ENCODE measurements at places on chromosomes 5 and 9.

DNA sequence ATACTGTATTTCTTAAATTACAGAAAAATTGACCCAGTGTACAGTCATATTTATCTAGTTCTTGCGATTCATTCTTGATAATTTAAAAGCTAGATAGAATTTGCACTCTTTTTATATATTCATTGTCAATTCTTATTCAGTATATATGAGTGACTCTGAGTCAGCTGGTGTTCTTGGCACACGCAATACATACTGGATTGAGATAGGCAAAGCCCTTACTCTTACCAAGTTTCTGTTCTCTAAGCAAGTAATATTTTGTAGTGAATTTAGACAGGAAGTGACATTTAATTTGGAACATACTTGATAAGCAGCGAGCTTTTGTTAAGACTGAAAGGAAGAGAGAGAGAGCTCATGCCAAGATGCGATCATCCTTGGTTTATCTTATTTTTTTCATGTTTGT, 57.7 kb downstream of the GPBP1 start:
- no peak for DNase-seq

GRCh38 chr9:78280982-78281668, 15.8 kb upstream of the PSAT1 start:
- DNase-seq = no peak

GRCh38 chr5:136192015-136192525, 892 bp downstream of the SMIM32 start:
- peak; percentile 81 for DNase-seq

DNA sequence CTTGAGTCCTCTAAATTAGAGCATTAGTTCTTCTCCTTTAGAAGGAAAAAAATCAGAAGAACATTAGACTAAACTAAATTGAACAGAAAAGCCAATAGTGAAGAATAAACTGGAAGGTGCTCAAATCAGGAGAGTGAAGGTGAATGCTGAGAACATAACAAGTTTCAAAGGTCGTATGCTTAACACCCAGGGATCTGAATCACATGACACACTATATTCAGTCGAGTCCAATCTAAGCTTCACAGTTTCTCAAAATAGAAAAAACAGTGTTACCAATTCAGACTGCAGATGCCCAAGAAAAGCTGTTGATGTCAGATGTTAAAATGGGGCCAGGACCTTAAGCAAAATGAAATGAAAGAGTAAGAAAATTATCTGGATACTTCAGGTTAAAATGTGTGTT, 614.5 kb downstream of the EFNA5 start:
- no peak for DNase-seq

DNA sequence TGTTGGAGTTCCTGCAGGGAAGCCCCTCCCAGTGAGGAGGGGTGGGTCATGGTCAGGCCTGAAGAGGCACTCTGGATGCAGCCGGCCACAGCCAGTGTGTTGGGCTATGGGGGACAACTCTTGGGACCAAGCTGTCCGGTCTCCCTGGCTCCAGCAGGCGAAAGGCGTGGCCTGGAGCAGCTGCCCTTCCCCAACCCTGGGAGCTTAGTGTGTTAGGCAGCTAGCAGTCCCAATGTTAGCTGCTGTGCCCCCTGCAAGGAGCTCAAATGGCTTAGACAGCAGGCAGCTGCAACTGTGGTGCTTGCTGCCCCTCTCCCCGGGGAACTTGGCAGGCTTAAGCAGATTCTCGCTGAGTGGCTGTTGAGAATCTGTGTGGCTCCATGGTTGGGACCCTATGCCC, 67.5 kb upstream of the ACTBL2 start:
- DNase-seq = peak; percentile 71

GRCh38 chr9:20271096-20271495, 351.2 kb downstream of the MLLT3 start:
- DNase-seq = no peak

GRCh38 chr5:62306323-62306895, 403 bp downstream of the KIF2A start:
- DNase-seq = no peak

DNA sequence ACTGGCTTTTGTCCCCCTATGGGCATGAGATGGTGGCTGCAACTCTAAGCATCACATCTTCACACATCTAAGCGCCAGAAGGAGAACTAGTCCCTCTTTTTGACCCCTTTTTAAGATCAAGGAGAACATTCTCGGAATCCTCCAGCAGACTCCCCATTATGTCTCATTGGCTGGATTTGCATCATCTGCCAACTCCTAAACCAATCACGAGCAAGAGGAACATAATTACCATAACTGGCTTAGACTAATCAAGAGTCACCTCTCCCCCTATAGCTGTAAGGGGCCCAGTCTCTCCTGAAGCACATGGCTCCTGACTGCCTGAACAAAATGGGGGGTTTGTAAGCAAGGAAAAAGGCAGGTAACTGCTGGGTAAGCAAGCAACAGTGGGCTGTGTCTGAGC, 68.5 kb upstream of the IQGAP2 start:
- DNase-seq = no peak

DNA sequence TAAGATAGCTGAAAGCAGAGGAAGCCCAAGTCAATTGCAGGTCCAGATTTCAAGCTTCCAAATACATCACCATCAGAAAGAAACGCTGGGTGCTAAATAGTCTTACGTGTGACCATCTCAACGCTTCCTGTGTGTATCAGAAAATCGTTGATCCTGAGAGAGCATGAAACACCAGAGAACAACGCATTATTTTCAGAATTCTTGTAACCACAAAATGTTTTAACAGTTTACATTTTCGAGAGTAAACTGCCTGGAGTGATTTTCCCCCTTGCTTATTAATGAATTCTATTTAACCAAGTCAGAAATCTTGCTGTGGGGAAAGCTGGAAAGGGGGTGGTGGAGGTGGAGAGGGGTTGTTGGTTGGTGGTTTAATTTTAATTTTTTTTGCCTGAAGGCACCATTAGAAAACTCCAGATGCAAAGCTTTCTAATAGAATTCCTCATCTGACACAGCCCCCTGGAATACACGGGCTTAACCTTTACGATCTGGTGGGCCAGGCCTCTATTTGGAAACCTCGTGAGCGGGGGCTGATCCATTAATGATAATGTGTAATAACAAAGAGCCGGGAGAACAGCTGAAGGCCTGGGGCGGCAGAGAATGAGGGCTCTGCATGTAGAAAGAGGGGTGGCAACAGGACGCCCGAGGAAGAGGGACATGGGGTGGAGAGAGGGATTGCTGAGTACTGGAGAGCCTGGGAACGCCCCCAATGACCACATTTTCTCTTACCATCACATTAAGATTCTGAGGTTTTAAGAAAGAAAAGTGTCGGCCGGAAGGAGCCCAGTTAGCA, 124.5 kb upstream of the NFIB start:
- no peak for DNase-seq

- peak; percentile 13 for DNase-seq
These were observed 22.3 kb upstream of the OLFM1 start for GRCh38 chr9:135065151-135065550.

DNA sequence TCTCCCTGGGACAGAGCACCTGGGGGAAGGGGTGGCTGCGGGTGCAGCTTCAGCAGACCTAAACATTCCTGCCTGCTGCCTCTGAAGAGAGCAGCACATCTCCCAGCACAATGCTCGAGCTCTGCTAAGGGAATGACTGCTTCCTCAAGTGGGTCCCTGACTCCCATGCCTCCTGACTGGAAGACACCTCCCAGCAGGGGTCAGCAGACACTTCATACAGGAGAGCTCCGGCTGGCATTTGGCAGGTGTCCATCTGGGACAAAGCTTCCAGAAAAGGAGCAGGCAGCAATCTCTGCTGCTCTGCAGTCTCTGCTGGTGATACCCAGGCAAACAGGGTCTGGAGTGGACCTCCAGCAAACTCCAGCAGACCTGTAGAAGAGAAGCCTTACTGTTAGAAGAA, 77.2 kb downstream of the SLCO6A1 start:
- no peak for DNase-seq

DNA sequence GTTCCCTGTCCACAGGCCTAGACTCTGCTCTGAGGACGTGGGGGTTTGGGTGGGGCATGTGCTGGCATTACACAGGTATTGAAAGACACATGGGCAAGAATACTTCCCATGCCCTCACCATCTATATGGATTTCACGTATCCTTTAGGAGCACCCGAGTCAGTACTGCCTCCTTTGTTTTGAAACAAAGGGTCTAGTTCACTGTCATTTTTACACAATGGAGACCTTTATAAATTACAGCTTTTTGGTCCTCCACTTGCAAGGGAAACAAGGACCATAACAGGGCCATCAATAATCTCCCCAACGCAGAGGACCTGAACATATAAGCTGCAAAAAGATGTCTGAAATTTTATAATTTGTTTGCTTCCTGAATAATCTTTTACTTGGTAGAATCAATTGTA, 24.9 kb upstream of the CRHBP start:
- DNase-seq = no peak

DNA sequence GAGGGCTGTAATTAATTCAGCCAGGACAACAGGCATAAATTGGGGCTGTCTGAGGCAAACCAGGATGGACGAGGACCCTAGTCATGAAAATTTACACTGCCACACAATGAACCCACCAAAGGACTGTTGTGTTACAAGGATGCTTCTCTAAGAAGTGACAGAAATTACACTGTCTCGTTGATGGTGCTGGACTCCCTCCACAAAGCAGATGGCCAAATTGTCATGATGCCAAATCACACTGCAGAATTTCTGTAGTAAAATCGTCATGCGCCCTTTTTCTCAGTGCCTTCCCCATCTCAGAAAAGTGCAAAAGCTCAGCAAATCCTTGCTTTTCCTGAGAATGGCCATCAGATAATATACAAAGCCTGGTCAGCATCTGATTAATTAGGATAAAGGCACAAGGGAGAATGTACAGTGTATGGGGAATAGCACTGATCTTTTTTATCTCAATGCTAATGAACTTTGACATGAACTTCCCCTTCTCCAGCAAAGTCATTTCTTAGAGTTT, 545.8 kb downstream of the CSNK1G3 start:
- no peak for DNase-seq

All from endodermal cell (in vitro differentiated cells).